CD4-positive, alpha-beta T cell treated with Interleukin-12 subunit alpha and Interleukin-12 subunit beta, for 1 hour (primary cell): ENCODE measurements at places on chromosomes 3 and 15.

- no peak for DNase-seq
Observed at GRCh38 chr15:68789534-68790241, 31.0 kb downstream of the ANP32A start.

GRCh38 chr3:139157161-139157932, 112.7 kb upstream of the PRR23C start:
- DNase-seq: no peak

DNA sequence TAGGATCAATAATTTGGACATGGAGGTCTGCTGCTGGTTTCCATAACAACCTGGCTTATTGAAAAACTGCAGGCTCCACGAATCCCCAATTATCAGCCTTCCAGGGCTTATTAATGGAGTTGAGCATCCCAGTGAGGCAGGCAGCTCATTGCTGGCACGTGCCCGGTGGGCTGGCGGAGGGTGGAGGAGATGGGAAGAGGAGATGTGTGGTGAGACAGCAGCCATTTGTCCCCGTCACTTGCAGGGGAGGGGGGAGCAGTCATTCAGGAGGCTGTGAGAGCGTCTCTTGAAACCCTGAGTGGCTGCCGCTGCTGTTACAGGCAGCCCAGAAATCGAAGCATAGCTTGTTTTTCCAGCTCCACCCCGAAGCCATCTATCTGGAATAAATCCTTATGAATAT, 70.6 kb downstream of the GAP43 start:
- no peak for DNase-seq

GRCh38 chr3:188697127-188697526, 474.6 kb upstream of the TPRG1 start:
- DNase-seq: no peak

- DNase-seq: no peak
Observed at GRCh38 chr3:128590948-128591347, 59.7 kb downstream of the RPN1 start.

GRCh38 chr3:108001457-108001856, 89.4 kb downstream of the CD47 start:
- DNase-seq: no peak
